Stimulated activated CD8-positive, alpha-beta memory T cell treated with anti-CD3 and anti-CD28 coated beads, Interleukin-2, amount 100 ng/mL, for 48 hours (primary cell): ENCODE measurements at places on chromosomes 16 and 17.
A peak's percentile ranks its signal among the peaks of the same experiment; 100 is the strongest.

GRCh38 chr17:82791532-82791931 is 39.7 kb downstream of the TBCD start:
- no peak for DNase-seq

GRCh38 chr16:57694725-57695679 is at the start of gene DRC7:
Gene DRC7 (plus strand): TSS chr16:57694806. CDS start chr16:57697950, 3,144 bp downstream.
- DNase-seq, result no peak

GRCh38 chr16:53492503-53492902 is 10.5 kb downstream of the AKTIP start:
- no peak for DNase-seq

GRCh38 chr16:15604460-15605440 is 38.2 kb downstream of the MARF1 start:
- DNase-seq, result no peak

DNA sequence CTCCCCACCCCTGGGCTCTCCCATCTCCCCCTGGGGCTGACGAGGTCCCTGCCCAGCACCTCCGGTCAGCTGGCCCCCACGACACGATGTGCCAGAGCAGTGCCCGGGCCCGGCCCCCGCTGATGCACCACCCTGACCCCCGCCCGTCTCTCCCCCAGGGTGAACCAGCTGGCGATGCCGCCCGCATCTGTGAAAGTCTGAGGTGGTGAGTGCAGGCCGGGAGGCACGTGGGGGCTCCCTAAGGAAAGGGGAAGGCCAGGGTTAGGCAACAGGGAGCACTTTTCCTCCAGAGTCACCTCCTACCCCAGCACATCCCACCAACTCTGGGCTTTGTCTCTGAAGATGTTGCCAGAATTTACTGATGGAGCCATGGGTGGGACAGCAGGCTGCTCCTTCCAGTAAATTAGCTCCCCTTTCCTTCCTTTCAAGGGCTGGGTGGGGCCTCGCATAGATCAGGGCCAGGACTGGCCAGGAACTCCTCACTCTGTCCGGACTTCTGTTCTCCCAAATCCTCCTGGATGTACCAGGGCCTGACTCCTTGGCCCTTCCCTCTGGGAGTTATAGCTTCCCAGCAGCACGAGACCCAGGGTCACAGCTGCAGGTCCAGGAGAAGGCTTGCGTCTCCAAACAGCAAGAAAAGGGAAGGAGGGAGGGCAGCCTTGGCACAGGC is 18.3 kb downstream of the MYBBP1A start:
- DNase-seq, result no peak

- DNase-seq, result no peak
These were observed 248.0 kb upstream of the GSE1 start for GRCh38 chr16:85365120-85365519.

GRCh38 chr16:66423177-66423576 is 3.9 kb upstream of the BEAN1 start:
- DNase-seq, result no peak

DNA sequence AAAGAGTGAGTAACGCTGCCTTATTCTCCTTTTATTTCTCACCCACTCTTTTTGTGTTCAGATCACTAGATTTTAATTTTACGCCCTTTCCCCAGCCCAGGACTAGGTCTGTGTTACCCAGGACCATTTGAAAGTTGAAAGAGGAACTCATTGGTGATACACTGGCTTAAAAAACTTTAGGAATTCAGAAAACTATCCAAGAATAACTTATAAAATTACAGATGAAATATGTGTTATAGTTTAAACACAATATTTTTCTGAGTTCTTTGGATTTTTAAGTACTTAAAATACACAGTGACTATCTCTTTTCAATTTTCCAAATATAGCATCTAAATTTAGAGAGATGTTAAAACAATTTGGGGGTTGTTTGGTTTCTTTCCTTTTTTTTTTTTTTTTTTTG is 385.2 kb downstream of the CDH13 start:
- no peak for DNase-seq

- peak; percentile 9 for DNase-seq
These were observed 498 bp downstream of the LRRC37B start for GRCh38 chr17:32007463-32008298.

- no peak for DNase-seq
These were observed 302.6 kb downstream of the XYLT1 start for GRCh38 chr16:17168181-17168580.

DNA sequence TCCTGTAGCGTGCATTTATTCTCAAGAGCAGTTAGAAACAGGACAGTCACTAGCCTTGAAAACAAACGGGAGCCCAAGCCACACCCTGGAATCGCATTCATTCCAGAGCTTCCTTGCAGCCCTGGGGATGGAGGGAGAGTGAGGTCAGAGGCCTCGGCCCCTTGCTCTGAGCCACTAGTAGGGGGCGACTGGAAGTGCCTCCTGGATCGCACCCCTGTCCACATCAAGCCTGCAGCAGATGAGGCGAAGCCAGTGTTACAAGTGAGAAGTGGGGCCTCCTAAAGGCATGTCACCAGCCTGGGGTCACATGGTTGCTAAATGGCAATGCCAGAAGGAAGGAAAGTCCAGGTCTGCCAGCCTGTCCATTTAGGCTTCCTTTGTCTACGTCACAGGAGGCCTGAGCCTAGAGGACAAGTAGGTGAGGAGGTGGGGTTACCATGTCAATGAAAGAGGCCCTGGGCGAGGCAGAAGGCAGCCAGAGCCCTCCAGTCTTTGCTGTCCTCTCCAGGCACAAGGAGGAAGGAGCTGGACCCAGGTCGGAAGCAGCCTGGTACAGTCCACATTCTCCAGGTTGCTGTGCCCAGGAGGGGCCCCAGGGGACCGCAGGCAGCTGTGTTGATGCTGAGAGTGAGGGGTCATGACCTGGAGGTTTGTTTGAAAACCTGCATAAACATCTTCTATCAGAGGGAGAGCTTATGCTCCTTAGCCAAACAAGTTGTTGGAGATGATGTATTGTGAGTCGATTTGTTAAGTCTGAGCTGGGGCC is 3.0 kb upstream of the RCVRN start:
- DNase-seq, result no peak

DNA sequence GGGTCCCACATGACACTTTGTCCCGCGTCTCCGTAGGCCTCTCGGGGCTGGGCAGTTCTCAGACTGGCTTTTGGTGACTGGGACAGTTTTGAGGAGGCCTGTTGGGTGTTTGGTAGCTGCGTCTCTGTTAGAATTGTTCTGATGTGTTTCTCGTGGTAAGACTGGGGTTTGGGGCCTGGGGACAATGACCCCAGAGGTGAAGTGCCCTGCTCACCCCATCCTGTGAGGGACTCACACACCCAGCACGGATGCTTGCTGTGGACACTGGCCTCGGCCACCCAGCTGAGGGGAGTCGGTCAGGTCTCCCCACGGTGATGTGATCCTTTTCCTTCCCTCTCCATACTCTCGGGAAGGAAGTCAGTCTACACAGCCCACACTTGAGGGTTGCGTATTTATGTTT is 50.3 kb downstream of the METRNL start:
- DNase-seq, result no peak

GRCh38 chr17:47819475-47819874 is 2.1 kb downstream of the OSBPL7 start:
- no peak for DNase-seq

- DNase-seq, result no peak
These were observed 4.0 kb downstream of the SKA2 start for GRCh38 chr17:59151006-59151405.

DNA sequence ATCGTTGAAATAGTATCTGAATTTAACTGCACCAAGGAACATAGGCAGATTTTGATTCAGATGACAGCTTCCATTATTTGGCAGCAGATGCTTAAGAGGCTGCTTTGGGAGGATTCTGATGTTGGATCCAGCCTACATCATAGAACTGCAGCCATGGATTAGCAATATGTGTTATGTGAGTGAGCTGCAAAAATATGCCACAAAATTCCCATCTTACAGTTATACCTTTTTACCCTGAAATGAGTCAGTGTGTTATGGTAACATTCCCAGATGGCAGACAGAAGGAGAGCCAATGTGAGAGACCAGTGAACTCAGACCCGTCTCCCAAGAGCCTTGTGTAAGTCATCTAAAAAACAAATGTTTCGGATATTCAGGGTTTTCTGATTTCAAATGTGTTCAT is 206.1 kb downstream of the CDH13 start:
- no peak for DNase-seq

- DNase-seq, result no peak
These were observed 1113.7 kb downstream of the CDH11 start for GRCh38 chr16:64008131-64008530.

- peak; percentile 77 for DNase-seq
These were observed 17.6 kb downstream of the ZNF213 start for GRCh38 chr16:3152277-3152990.

GRCh38 chr16:71442051-71442440 is at the start of gene TLE7:
Gene TLE7 (minus strand): TSS chr16:71442054. CDS start chr16:71433324, 8,730 bp downstream.
- no peak for DNase-seq

- no peak for DNase-seq
These were observed 20.6 kb downstream of the MAP2K4 start for GRCh38 chr17:12041312-12041711.

DNA sequence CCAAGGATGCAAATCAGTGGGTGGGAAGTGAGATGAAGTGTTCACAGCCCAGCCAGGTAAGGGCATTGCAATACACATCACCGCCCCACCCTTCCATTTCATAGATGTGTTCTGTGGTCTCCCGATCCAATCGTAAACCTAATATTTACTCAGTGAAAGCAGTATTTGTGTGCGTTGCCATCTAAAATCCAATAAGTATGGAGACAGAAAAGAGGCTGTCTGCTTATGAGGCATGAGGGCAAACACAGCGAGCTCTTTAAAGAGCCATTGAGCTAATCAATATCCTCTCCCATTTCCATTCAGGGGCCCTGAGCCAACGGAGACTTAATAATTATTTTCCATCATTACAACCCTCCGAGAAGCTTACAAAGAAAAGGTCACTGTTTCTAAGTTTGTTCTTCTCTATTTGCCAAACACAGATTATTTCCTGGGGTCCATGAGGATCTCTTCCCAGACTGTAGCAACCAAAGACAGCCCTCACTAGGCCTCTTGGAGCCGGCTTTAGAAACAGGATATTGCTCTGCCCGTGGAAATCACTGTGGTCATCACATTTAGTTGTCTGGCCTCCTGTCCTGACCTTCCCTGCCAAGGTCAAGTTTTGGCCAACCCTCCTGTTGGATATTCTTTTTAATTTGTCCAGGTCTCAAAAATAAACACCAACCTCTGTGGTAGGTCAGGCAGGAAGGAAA is 120.1 kb downstream of the SLC39A11 start:
- DNase-seq, result no peak

DNA sequence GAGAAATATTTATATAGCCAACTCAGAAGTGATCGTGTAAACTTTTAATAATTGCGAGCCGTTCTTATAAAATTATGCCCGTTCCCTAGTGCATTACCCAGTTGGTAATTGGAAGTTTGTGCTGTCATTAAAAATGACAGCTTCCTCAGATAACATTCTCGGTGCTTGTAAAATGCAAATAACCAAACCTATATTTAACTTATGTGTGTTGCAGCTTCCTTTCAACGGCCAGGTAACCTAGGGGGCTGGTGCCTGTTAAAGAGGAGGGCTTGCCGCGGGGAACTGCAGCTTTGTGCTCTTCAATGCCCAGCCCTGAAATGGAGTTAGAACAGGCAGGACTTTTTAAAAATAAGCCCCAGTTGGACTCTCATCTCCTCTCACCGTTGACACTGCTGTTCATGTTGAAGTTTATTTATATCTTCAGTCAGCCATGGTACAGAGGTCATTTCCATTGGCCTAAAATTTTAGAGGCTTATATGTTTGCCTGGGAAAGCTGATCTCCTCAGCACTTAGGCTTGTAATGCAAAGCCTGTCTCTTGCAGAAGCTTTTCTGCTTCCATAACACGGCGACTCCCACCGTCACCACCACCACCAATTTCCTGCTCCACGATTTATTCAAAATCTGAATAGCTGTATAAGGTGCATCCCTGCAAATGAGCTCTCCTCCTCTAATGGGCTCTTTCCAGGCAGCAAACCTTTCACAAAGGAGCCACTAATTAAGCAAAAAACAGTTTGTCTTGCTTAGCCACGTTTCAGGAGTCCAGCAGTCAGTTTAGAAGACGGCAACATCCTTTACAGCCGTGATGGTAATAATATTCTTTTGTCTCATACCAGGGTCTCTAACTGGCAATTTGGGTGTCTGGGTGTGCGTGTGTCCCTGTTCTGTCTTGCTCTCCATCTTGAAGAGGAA is 74.7 kb downstream of the RPA1 start:
- no peak for DNase-seq

GRCh38 chr16:12153662-12154061 is 177.1 kb downstream of the SNX29 start:
- DNase-seq, result no peak

DNA sequence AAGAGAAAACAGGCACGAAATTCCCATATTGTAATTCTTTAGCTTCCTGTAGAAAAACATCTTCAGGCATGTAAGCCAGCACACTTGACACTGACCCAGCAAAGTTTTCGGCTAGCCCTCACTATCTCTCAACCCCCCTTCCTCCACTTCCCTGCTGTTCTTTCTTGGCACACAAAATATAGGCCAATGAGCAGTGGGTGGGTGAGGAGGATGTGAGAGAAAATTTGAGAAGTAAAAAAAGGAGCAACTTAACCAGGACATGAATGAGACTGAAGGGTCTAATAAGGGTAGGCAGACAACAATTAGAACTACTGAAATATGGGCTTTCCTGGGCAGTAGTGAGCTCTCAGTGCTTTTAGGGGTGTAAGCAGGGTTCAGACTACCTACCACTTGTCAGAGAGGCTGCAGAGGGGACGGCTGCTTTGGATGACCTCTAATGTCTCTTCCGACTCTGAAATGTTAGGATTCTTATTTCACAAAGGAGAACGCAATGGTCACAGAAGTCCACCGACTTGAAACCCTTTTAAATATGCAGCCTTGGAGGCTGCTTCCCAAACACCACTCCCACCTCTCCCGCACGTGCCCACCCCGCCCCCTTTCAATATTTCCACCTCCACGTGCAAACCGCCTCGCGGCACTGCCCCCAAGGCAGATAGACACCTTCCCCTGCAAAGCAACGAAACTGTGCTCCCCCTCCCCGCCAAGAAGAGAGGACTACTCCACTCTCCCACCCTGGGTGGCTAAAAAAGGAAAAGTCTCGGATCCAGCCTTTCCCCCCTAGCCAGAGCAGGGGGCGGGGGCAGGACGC is 889 bp downstream of the MBTD1 start:
- no peak for DNase-seq

DNA sequence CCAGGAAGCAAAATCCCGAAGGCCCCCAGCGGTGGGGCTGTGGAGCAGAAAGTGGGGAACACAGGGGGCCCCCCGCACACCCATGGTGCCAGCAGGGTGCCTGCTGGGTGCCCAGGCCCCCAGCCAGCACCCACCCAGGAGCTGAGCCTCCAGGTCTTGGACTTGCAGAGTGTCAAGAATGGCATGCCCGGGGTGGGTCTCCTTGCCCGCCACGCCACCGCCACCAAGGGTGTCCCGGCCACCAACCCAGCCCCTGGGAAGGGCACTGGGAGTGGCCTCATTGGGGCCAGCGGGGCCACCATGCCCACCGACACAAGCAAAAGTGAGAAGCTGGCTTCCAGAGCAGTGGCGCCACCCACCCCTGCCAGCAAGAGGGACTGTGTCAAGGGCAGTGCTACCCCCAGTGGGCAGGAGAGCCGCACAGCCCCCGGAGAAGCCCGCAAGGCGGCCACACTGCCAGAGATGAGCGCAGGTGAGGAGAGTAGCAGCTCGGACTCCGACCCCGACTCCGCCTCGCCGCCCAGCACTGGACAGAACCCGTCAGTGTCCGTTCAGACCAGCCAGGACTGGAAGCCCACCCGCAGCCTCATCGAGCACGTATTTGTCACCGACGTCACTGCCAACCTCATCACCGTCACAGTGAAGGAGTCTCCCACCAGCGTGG is 6.5 kb downstream of the CBX2 start:
- DNase-seq, result no peak
